Osteocyte (in vitro differentiated cells): ENCODE measurements at places on chromosomes 4 and X. TPM values are rescaled to one million over a fixed set of nuclear protein-coding genes. Genes with fewer than 3 reads are reported as not detected.

The DMRTC1 gene
- total RNA-seq, result not detected in 2 replicates

The GAGE12H gene
- total RNA-seq, result not detected in 2 replicates

The FMR1 gene
- total RNA-seq, result 59.8 and 63.4 TPM in 2 replicates

The SPINK2 gene
- not detected in 2 replicates for total RNA-seq

The CXXC4 gene
- not detected in 2 replicates for total RNA-seq

- H3K27me3 ChIP-seq, result no peaks in the 10 kb centered on the region
- no peak overlapping the region for H3K4me3 ChIP-seq
- peaks cover 60% of the 10 kb centered on the region for H3K36me3 ChIP-seq
Measured at GRCh38 chr4:183286590-183287308, 33.3 kb downstream of the CLDN22 start.

GRCh38 chrX:17839269-17839668 is 21.8 kb downstream of the RAI2 start:
- H3K36me3 ChIP-seq, result no peaks in the 10 kb centered on the region
- H3K4me3 ChIP-seq, result no peak overlapping the region
- H3K27me3 ChIP-seq, result peaks cover 2% of the 10 kb centered on the region

GRCh38 chrX:140817943-140818342 is 108.4 kb downstream of the LINC00632 start:
- no peaks in the 10 kb centered on the region for H3K4me1 ChIP-seq
- H3K36me3 ChIP-seq, result no peaks in the 10 kb centered on the region
- no peak overlapping the region for H3K4me3 ChIP-seq

- H3K36me3 ChIP-seq, result peaks cover 4% of the 10 kb centered on the region
- no peak overlapping the region for H3K27ac ChIP-seq
- H3K4me1 ChIP-seq, result peaks cover 7% of the 10 kb centered on the region
- no peaks in the 10 kb centered on the region for H3K27me3 ChIP-seq
Measured at GRCh38 chrX:53075011-53075410, 7.2 kb upstream of the TSPYL2 start.

DNA sequence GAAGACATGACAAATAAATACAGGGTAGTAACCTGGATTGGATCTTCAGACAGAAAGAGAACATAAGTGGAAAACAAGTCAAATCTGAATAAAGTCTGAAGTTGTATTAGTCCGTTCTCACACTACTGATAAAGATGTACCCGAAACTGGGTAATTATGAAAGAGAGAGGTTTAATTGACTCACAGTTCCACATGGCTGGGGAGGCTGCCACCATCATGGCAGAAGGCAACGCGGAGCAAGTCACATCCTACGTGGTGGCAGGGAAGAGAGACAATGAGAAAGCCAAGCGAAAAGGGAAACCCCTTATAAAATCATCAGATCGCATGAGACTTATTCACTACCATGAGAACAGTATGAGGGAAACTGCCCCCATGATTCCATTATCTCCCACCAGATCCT is 82.8 kb downstream of the USP46 start:
- no peaks in the 10 kb centered on the region for H3K27me3 ChIP-seq
- peaks cover 15% of the 10 kb centered on the region for H3K4me1 ChIP-seq
- H3K27ac ChIP-seq, result no peak overlapping the region
- no peak for DNase-seq
- H3K36me3 ChIP-seq, result no peaks in the 10 kb centered on the region
- no peak overlapping the region for H3K4me3 ChIP-seq

- H3K4me1 ChIP-seq, result peaks cover 58% of the 10 kb centered on the region
- no peak overlapping the region for H3K4me3 ChIP-seq
- no peaks in the 10 kb centered on the region for H3K27me3 ChIP-seq
- peaks cover 7% of the 10 kb centered on the region for H3K36me3 ChIP-seq
Measured at GRCh38 chrX:119667111-119667878, 25.7 kb downstream of the SEPTIN6 start.

GRCh38 chr4:120434756-120435155 is 368.1 kb upstream of the MAD2L1 start:
- no peaks in the 10 kb centered on the region for H3K4me1 ChIP-seq
- DNase-seq, result no peak
- no peak overlapping the region for H3K4me3 ChIP-seq
- peaks cover 4% of the 10 kb centered on the region for H3K27me3 ChIP-seq
- no peak overlapping the region for H3K27ac ChIP-seq

DNA sequence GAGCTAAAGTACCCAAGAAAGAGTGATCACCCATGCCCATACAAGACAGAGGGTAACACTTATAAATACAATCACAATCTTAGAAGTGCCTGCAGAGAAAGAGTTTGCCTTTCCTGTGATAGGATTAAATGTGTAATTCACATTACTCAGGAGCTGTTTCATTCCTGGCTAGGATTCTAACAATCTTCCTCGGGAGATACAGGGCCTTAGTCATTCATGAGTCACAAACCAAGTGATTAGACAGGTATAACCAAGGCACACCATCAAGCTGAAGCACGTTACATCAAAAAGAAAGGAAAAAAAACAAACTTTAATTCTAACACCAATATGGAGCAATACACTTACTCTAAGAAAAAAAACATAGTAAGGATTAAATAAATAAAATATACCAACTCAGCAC is 14.9 kb downstream of the ABCG2 start:
- no peaks in the 10 kb centered on the region for H3K36me3 ChIP-seq
- H3K4me3 ChIP-seq, result no peak overlapping the region
- H3K4me1 ChIP-seq, result peaks cover 3% of the 10 kb centered on the region
- peaks cover 9% of the 10 kb centered on the region for H3K27me3 ChIP-seq
- H3K27ac ChIP-seq, result no peak overlapping the region

DNA sequence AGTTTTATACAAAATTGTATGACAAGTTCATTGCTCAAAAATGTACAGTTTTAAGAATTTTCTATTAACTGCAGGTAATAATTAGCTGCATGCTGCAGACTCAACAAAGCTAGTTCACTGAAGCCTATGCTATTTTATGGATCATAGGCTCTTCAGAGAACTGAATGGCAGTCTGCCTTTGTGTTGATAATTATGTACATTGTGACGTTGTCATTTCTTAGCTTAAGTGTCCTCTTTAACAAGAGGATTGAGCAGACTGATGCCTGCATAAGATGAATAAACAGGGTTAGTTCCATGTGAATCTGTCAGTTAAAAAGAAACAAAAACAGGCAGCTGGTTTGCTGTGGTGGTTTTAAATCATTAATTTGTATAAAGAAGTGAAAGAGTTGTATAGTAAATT is 131.0 kb downstream of the TET2 start:
- H3K27me3 ChIP-seq, result no peaks in the 10 kb centered on the region
- DNase-seq, result no peak
- H3K36me3 ChIP-seq, result peaks cover 31% of the 10 kb centered on the region
- no peak overlapping the region for H3K4me3 ChIP-seq

DNA sequence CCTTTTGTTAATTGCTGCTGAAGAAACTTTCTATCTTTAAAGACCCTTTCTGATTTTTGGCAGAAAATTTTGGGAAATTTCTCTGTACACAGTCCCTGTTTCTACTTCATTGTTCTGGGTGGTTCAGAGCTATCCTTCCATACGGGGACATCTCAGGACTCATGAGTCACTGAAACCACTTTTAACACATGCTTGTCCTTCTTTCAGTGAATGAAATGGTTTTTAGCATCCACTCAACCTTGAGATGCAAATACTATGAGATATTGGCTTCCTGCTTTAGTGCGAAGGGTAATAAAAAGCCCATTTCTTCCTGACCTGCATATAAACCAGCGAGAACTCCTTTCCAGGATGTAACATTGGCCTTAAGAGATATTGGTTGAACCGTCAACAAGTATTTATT is 158.0 kb downstream of the REPS2 start:
- H3K4me3 ChIP-seq, result no peak overlapping the region
- H3K27me3 ChIP-seq, result no peaks in the 10 kb centered on the region
- H3K27ac ChIP-seq, result no peak overlapping the region
- H3K4me1 ChIP-seq, result no peaks in the 10 kb centered on the region
- H3K36me3 ChIP-seq, result no peaks in the 10 kb centered on the region
- no peak for DNase-seq

DNA sequence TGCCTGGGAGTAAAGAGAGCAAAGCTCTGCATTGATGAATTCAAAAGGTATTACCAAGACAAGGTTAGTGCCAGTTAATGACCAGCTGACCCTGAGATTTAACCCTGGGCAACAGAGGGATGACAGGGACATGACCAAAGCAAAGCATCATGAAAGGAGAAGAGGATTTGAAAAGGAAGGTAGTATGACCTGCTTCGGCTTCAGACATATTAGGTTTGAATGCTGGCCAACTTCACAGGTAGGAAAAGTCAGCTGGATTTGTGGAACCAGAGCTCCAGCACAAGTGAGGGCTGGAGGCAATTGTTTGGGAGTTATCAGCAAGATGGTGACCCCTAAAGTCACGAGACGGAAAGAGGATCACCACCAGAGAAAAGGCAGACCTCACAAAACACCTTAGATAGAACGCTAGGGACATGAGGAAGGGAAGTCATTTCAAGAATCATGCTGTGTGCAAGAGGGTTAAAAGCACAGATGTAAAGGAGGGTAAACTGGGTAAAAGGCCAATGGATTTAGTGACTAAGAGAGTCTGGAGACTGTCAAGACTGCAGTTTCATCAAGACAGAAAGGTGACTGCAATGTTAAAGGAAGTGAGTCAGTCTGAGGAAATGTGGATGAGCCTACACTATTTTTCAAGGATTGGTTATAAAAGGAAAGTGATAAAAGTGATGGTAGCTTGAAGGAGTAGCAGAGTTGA is 45.6 kb downstream of the SH3RF1 start:
- no peak overlapping the region for H3K4me3 ChIP-seq
- peaks cover 4% of the 10 kb centered on the region for H3K36me3 ChIP-seq
- H3K4me1 ChIP-seq, result peaks cover 23% of the 10 kb centered on the region
- H3K27me3 ChIP-seq, result no peaks in the 10 kb centered on the region
- H3K27ac ChIP-seq, result no peak overlapping the region
